Activated CD4-positive, alpha-beta T cell treated with anti-CD3 and anti-CD28 coated beads, Interleukin-2, amount 50 U/mL, for 48 hours (primary cell): ENCODE measurements at places on chromosomes 7 and 10.

DNA sequence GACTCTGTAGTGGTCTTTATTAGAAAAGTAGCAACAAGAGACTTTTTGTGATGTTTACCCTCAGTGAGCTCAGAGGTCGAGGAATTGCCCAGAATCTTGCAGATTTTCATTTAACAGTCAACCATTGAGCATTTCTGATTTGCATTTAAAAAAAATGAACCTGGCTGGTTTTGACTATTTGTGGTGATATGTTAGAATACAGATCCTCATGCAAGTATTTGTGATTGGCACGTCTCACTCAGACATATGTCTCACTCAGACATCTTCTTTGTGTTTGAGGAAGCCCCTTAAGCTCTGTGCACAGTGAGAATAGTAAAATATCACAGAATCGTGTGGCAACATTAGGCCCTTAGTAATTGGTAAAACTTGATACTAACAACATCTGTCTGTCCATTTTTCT is 113.2 kb downstream of the SND1 start:
- no peak for DNase-seq

- no peak for DNase-seq
Measured at GRCh38 chr10:6885284-6885683, 305.2 kb upstream of the PRKCQ start.

GRCh38 chr7:22550514-22551030 is 50.6 kb upstream of the STEAP1B start:
- no peak for DNase-seq

DNA sequence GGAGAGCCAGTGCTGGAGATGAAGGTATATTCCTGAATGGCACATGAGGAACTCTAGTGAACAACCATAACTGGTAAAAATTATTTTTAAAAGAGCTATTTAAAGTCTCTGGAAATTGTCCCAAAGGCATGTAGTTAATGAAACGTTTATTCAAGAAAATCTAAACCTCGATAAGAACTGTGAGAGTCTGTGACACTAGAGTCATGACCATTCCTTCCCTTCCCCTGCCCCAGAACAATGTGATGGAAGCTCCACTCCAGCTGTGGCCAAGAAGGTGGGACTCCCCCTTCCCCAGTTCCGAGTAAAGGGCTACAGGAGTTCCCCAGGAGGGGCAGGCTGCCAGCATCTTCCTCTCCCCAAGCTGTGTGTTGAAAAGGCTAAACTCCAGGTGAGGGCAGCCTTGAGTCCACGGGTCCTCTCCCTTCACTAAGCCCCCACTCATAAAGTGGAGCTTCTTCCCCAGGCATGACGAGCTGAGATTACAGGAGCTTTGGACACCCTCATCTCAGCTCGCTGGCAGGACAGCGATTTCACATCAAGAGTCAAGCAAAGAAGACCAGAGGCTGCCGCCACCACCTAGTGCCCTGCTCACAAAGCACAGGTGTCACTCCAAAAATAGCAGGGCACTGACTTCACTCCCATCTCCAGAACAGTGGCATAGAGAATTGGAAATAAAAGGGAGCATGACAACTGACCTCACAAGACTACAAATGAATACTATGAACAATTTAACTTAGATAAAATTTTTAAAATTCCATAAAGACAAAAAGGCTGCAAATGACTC is 68.5 kb downstream of the NHLRC2 start:
- no peak for DNase-seq

- DNase-seq, result peak; percentile 15
Measured at GRCh38 chr10:48551861-48552591, 52.8 kb downstream of the ARHGAP22 start.

- no peak for DNase-seq
Measured at GRCh38 chr10:97531401-97531986, 32.8 kb downstream of the UBTD1 start.

DNA sequence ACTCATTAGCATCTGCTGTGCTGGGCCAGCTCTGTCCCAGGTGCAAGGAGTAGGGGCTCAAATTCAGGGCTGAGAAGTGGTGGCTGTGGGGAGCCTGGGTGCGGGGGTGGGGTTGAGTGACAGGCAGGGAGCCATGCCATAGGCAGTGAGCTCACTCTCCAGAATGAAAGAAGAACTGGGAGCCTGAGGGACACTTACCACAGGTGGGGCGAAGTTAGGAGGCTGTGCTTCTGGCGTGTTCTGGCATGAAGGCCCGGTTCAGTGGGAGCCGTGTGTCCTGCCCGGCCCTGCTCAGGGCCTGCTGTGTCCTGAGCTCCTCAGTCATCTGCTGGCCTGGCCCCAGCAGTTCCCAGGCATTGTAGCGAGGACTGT is 62.5 kb downstream of the MKI67 start:
- peak; percentile 55 for DNase-seq

- no peak for DNase-seq
Measured at GRCh38 chr7:94228223-94228622, 166.5 kb upstream of the COL1A2 start.

DNA sequence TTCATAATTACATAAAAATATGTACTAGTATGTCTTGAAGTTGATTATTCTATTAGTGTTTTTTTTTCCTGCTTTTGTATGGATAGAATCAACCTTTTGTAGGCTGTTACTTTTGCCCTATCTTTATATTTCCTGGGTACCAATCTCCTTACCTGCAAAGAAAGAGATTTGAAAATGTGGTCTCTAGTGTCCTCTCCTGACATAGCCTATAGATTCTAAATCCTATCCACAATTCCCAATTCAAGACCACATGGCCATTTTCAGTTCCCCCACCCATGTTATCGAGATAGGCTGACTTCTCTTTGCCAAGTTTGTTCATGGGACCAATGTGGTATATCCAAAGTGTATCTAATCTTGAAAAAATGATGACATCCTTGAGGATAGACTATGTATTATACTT is 269.4 kb upstream of the SEMA3D start:
- no peak for DNase-seq

DNA sequence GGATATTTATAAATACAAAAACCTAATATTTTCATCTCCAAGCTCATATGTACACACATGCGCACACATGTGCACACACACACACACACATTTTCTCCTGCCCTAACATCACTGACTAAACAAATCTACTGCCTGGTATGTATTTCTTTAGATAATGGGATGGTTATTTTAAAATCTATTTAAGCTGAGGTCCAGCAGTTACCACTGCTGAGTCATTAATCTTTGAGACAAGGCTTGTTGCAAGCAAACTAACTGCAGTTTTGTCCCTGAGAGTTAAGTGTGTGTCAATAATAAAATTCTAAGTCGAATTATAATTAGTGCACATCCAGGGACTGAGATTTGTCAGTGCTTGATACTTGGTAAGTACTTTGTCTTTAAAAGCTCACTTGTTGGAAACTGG is 135.1 kb downstream of the VPS50 start:
- no peak for DNase-seq

GRCh38 chr10:49382226-49382625 is 13.7 kb downstream of the DRGX start:
- DNase-seq, result no peak

DNA sequence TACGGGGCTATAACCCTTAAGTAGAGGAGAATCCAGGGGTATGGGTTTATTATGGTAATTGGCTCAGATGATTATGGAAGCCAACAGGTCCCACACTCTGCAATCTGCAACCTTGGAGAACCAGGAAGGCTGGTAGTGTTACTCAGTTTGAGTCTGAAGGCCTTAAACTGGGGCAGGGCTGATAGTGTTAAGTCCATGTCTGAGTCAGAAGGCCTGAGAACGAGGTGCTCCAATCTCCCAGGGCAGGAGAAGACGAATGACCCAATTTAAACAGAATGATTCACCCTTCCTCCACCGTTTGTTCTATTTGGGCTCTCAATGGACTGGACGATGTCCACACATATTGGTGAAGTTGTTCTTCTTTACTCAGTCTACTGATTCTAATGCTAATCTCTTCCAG is 244.5 kb upstream of the PTER start:
- no peak for DNase-seq

DNA sequence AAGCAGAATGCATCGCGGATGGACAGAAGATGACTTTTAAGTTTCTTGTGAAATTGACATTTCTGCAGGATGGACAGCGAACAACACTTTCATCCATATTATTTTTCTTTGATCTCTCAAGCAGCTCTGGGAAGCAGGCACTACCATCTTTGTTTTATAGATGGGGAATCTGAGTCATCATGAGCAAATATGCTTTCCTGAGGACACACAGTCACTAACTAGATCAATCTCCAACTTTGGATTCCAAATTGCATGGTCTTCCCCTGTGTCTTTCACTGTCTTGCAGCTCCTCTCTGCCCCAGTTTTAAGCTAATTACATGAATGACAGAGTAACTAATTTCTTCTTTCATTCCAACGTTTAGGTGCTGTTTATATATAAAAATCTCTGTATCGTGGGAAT is 201.5 kb downstream of the ADAM12 start:
- DNase-seq, result no peak

GRCh38 chr7:116408166-116408565 is 91.4 kb upstream of the CAV2 start:
- no peak for DNase-seq

DNA sequence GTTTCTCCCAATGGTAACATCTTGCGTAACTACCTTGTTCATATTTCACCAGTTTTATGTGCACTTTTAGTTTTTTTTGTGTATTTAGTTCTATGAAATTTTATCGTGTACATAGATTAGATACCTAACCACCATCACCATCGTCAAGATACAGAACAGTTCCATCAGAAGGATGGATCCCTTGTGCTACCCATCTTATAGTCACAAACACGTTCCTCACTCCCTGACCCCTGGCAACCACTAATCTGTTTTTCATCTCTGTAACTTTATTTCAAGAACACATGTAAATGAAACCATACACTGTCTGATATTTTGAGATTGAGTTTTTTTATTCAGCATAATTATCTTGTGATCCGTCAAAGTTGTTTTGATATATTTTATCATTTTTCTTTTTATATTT is 29.9 kb downstream of the FANK1 start:
- DNase-seq, result no peak

- DNase-seq, result no peak
Measured at GRCh38 chr10:119166564-119166963, 1.1 kb upstream of the SFXN4 start.

DNA sequence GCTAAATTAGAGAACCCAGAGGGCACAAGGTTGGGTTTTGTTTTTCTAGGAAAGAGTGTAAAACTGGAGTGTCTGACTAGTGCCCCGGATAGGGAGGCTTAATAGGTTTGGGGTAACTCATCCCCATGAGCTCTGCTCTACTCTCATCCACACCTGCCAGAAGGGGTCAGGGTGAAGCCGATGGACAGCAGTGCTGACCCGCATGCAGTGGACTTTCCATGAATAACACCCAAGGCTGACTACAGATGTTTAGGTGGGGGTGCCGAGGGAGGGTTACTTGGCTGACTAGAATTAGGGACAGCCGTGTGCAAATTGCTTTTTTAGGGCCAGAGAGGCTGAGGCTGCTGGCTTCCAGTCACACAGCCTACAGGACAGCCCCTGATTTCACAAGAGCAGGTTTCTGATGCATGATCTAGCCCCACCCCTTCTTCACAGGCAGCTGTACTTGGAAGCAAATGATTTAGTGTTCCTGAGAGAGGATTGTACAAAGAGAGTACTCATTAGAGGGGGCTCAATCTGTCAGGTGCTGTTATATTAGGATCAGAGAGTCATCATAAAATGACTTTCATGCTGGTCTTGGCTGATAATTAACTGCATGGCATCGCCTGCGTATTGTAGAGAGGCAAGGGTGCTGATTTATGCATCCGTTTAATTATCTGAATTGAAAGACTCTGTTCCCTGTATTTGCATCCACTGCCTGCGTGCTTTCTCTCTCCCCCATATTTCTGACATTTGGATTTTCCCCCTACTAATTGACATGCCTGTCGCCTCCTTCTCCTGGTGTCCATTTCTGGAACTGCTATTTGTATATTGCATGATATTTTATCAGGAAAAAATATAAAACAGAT is 9.5 kb downstream of the INHBA start:
- DNase-seq, result no peak

GRCh38 chr7:117283779-117284178 is 39.1 kb downstream of the WNT2 start:
- no peak for DNase-seq

DNA sequence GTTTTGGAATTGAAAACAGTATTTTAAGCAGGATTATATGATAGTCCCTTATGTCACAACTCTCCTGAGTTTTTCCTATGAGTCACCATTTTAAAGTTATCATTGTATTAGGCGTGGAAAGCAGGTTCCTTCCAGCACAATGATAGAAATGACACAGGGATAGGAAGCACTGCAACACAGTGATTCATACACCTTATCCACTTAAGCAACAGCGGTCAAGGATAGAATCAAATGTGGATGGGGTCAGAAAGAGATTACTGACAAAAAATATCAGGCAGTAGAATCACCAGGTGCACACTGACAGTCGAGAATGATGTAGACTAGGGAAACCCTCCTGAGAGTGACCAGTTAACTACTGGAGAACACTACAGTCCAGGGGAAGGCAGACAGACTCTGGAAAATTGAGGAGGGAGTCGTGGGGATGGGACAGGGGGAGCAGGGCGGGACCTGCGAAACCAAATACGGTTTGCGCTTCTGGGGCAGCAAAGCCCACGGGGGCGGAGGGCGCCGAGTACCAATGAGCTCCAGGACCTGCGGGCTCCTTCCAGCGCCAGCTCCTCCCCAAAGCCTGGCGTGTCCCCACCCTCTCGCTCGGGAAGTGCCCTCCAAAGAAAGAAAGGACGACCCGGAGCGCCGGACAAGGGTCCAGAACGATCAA is 479 bp downstream of the PNPLA8 start:
- peak; percentile 66 for DNase-seq

- DNase-seq, result no peak
Measured at GRCh38 chr10:30828164-30828563, 198.6 kb upstream of the LYZL2 start.

- DNase-seq, result no peak
Measured at GRCh38 chr10:63388421-63389031, 77.3 kb downstream of the JMJD1C start.

DNA sequence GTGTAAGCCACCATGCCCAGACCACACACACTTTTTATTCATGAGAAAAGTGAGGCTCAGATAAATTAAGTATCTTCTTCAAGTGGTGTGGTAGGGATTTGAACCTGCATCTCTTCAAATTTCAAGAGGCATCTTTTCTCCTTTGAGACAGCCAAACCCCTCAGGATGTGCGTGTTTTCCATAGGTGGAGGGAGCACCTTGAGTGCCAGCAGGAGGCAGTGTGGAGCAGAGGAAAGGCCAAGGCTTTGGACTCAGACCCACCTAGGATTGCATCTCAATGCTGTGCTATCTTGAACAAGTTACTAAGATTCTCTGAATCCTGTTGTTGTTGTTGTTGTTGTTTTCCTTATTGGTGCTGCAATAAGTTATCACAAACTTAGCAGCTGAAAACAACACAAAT is 40.2 kb upstream of the MYL10 start:
- peak; percentile 21 for DNase-seq

DNA sequence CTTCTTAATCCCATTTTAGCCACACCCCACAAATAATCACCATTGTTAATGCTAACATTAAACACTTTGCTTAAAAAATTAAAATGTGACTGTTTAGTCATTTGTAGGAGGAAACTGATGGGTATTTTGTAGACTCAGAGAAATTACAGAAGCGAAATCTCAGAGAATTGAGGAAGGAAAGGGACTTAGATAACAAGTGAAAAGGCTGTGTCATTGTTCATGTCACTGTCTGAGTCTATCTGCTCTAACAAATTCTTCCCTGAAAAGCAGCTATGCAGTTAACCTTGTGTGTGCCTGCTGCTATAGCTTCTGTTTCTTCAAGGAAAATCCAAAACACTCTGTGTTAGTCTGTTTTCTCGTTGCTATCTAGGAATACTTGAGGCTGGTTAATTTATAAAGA is 40.9 kb upstream of the PLXDC2 start:
- DNase-seq, result no peak
